SJCRH30 (cell line): ENCODE measurements at places on chromosomes 12 and 14. TPM values are rescaled to one million over a fixed set of nuclear protein-coding genes. Genes with fewer than 3 reads are reported as not detected.

Gene SOAT2
- not detected in 2 replicates for total RNA-seq

Gene BCAT1
- 231 and 239 TPM in 2 replicates for total RNA-seq

- no peak for DNase-seq
- H3K4me3 ChIP-seq, result no peak overlapping the region
- no peaks in the 10 kb centered on the region for H3K27me3 ChIP-seq
- peaks cover 10% of the 10 kb centered on the region for H3K36me3 ChIP-seq
- no peak overlapping the region for H3K27ac ChIP-seq
- no peaks in the 10 kb centered on the region for H3K4me1 ChIP-seq
Measured at GRCh38 chr14:50647753-50648152, 20.4 kb downstream of the SAV1 start.

GRCh38 chr12:69508091-69508490 lies 37.9 kb downstream of the FRS2 start:
- no peak overlapping the region for H3K4me3 ChIP-seq
- no peak overlapping the region for H3K27ac ChIP-seq
- no peaks in the 10 kb centered on the region for H3K27me3 ChIP-seq
- peaks cover 4% of the 10 kb centered on the region for H3K4me1 ChIP-seq

DNA sequence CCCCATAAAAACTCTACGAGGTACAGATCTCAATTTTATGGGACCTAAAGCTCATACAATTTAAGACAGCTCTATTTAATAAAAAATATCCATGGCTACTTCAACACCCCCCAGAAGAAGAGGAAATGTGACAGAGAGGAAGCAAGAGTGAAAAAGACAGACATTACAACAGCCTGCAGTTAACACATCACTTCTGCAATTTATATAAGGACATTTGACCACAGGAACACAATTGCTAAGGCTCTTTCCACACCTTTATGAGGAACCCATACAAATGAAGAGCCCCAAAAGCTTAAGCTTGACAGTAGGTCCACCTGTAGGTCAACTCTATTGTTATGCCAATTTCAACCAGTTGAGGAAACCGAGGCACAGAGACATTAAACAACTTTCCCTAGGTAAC lies 5.6 kb downstream of the OR10P1 start:
- H3K4me1 ChIP-seq, result no peaks in the 10 kb centered on the region
- H3K4me3 ChIP-seq, result no peak overlapping the region

DNA sequence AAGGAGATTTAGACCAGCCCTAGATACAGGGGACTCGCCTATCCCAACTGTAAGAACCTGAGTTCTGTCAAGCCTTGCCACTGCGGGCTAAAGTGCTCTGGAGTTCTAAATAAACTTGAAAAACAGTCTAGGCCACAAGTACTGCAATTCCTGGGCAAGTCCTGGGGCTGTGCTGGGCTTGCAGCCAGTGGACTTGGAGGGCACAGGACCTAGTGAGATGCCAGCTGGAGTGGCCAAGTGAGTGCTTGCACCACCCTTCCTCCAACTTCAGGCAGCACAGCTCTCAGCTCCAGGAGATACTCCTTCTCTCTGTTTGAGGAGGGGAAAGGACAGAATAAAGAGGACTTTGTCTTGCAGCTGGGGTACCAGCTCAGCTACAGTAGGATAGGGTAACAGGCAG lies 307.6 kb upstream of the FBXO33 start:
- no peaks in the 10 kb centered on the region for H3K27me3 ChIP-seq
- no peak overlapping the region for H3K4me3 ChIP-seq
- no peaks in the 10 kb centered on the region for H3K4me1 ChIP-seq
- H3K36me3 ChIP-seq, result no peaks in the 10 kb centered on the region
- no peak overlapping the region for H3K27ac ChIP-seq
- no peak for DNase-seq
